Retina (tissue), 1 donor: ENCODE measurements at places on chromosomes 2 and 18.
A peak's percentile ranks its signal among the peaks of the same experiment; 100 is the strongest.

DNA sequence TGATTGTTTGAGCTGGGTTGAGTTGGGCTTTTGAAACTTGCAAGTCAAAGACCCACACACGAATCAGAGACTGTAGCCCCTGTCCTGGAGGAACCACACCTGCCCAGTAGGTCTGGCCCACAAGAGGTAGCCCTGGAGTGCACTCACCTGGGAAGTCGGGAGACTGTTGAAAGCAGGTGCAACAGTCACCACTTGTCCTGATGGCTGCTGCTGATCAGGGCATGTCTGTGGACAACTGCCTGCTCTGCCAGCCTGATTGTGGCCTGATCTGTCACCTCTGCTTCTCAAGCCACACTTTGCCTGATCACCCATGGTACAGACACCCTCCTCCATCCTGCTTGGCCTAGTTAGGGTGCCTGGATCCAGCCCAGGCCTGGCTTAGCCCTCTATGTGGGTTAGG lies 105.0 kb upstream of the HAAO start:
- no peak for DNase-seq

DNA sequence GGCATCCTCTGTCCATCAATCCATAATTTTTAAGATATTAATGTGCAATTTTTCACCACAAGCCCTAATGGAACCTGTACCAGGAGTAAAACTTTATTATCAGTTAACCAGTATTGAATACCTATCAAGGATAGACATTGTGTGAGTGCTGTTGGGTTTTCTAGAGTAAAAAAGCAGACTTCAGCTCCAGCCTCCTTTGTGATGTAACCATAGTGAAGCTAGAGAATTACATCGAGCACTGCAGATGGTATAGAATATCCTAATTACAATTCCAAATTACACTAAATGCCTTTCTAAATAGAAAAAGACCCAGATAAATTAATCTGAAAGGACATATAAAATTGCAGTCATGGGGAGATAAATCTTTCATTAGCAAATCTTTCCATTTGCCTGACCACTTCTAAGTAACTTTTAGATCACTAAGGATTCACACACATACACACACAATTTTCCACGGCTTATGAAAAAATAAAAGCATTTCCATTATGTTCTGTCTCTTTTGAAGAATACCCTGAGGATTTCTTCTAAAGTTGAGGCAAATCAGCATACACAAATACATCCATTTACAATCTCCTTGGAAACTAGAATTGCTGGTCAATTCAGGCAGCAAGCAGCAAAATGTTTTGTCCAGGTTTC lies 117.1 kb upstream of the TANK start:
- no peak for DNase-seq

- no peak for DNase-seq
These were observed 2.4 kb downstream of the RBKS start for GRCh38 chr2:27887830-27888229.

- DNase-seq = peak; percentile 94
These were observed 123.9 kb upstream of the SLC1A4 start for GRCh38 chr2:64865073-64865830.

GRCh38 chr18:76391746-76392145 lies 103.3 kb downstream of the ZNF516 start:
- no peak for DNase-seq

DNA sequence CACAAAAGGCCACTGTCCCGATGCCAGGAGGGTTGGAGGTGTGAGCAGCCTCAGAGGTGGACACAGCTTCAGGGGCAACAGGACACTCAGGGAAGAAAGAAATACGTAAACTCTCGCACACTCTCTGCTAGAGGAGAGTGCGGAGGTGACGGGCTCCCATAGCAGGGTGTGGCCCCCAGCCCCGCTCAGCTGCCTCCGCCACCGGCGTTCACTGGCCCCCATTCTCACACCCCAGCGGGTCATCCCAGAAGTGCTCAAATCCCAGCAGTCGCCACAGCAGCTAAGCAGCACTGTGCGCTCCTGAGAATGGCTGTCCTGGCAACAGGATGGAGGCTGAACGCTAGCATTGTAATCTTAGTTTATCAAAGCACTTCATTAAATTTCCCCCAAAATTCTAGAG lies 315.6 kb upstream of the SALL3 start:
- no peak for DNase-seq

GRCh38 chr18:23972453-23972852 lies 42.1 kb upstream of the TTC39C start:
- no peak for DNase-seq

GRCh38 chr2:190598621-190599020 lies 50.3 kb upstream of the NAB1 start:
- no peak for DNase-seq

- DNase-seq = no peak
These were observed 503.2 kb upstream of the SLC8A1 start for GRCh38 chr2:40955042-40955441.

DNA sequence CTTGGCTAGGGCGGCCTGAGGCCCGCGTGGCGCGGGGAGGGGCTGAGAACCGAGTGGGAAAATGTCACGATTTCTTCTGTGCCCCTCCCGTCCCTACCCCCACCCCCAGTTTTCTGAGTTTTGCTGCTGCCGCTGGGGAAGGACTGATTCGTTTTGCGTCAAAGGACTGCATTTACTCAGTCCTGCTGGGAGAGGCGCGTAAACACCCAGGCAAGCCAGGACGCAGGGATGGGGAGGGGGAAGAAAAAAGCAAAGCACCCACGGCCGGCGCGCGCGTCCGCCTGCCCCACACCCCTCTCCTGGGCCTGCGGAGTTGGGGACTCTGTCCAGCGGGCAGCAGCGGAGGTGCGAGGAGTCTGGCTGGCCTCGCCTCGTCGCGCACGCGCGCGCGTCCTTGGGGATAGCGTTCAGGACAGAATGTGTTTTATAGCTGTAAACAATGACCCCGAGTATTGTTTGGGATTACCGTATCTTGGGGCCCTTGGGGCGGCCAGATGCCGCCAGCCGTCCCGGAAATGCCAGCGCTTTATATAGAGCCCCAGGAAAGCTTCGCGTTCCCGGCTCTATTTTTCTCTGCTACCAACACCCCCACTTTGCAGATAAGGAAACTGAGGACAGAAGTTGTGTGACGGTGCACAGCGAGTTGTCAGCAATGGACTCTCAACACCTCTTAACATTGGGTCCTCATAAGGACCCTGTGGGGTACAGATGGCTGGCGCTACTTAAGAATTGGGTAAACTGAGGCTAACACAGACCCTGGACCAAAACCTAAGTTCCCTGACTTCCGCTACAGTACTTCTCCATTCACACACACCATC lies 1.7 kb upstream of the FOSL2 start:
- DNase-seq = peak; percentile 87

DNA sequence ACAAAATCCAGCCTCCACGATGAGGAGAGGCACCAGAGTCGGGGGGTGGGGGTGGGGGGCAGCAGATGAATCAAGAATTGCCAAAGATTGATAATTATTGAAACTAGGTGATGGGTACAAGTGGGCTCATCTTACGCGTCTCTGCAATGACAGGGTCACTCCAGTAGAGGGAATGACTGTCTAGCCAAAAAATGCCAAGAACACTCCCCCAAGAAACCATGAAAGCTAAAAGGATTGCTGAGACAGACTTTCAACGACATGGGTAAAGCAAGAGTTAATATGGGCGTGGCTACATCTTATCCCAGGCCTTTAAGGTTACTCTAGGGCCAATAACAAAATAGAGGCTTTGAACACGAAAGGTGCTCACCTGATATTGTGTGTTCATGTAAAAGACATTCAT lies 86.5 kb downstream of the STK39 start:
- DNase-seq = no peak

DNA sequence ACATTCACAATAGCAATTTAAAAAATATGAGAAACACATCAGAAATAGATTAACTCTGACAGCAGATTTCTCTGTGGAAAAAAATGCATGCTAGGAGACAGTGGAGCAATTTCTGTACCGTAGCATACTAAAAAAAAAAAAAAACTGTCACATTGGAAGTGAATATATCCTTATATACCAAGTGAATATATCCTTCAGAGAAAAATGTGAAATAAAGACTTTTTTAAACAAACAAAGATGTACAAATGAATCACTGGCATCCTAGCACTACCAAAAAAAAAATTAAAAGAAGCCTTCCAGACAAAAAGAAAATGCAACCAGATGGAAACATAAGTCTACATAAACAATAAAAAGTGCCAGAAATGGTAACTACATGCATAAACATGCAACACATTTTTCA lies 169.4 kb downstream of the NBAS start:
- no peak for DNase-seq

- DNase-seq = no peak
These were observed 96.8 kb downstream of the STPG4 start for GRCh38 chr2:47058003-47058931.

- no peak for DNase-seq
These were observed 53.3 kb upstream of the ACAA2 start for GRCh38 chr18:49866680-49867079.

GRCh38 chr2:41906338-41906725 lies 141.5 kb upstream of the PKDCC start:
- no peak for DNase-seq

GRCh38 chr2:240182476-240182875 lies 42.0 kb upstream of the OTOS start:
- no peak for DNase-seq

DNA sequence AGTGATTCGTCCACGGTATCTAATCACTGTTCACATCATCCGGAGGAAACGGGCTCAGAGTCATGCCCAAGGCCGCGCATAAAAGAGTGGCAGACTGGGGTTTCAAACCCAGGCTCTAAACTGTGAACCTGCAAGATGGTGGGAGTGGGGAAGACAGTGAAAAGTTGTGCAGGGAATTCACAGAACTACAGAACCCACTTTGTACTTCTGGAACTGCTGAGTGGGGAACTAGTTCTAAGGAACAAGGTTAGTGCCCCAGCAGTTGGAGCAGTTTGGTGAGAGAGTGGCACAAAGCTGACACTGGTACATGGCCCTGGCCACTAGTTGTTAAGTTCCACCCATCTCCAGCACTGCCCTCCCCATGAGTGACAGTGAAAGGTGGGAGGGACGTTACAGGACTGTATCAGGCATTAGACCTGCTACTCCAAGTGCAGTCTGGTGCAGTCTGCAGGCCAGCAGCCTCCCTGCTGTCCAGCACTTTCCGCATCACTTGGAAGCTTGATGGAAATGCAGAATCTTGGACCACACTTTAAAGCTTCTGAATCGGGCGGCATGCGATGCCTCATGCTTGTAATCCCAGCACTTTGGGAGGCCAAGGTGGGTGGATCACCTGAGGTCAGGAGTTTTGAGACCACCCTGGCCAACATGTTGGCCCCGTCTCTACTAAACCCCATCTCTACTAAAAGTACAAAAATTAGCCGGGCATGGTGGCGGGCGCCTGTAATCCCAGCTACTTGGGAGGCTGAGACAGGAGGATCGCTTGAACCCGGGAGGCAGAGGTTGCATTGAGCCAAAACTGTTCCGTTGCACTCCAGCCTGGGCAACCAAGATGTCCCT lies 47.3 kb downstream of the C2orf42 start:
- DNase-seq = peak; percentile 73
